Chondrocyte (in vitro differentiated cells): ENCODE measurements at places on chromosomes 16 and 17. TPM values are rescaled to one million over a fixed set of nuclear protein-coding genes. Genes with fewer than 3 reads are reported as not detected.

Gene CLCN7
- total RNA-seq, result 81.7 to 97.0 TPM (median 95.2 TPM) in 3 replicates

DNA sequence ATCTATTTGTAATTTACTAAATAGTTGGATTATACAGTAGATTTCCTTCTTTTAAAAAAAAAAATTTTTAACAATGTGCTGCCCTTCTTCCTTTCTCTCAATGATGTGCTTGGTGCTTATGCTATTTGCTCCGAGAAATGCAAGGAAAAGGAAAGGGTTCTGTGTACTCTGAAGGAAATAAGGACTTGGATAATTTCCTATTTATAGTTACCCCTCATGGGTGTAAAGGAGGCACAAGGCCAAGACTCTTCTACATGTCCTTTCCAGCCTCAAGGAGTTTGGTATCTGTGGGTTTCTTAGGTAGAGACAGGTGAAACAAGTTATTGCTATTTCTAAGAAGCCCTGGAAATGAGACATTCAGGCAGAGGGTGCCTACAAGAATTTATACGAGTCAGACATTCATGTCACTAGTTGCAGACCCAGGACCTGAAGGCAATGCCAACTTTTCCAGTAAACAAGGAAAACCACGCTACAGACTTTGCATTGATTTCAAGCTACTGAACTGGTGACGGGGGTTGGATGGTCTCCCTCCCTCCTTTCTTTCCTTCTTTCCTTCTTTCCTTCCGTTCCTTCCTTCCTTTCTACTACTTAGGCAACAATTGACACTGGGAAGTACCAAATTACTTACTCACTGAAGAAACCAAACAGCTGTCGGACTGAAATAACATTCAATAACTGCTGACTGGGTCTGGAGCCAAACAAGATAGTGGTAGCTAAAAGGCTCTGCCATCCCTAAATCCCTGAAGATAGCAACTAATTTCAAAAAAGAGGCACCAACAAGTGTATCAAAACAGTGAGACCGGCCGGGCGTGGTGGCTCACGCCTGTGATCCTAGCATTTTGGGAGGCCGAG lies 33.8 kb upstream of the GHDC start:
- DNase-seq, result no peak

DNA sequence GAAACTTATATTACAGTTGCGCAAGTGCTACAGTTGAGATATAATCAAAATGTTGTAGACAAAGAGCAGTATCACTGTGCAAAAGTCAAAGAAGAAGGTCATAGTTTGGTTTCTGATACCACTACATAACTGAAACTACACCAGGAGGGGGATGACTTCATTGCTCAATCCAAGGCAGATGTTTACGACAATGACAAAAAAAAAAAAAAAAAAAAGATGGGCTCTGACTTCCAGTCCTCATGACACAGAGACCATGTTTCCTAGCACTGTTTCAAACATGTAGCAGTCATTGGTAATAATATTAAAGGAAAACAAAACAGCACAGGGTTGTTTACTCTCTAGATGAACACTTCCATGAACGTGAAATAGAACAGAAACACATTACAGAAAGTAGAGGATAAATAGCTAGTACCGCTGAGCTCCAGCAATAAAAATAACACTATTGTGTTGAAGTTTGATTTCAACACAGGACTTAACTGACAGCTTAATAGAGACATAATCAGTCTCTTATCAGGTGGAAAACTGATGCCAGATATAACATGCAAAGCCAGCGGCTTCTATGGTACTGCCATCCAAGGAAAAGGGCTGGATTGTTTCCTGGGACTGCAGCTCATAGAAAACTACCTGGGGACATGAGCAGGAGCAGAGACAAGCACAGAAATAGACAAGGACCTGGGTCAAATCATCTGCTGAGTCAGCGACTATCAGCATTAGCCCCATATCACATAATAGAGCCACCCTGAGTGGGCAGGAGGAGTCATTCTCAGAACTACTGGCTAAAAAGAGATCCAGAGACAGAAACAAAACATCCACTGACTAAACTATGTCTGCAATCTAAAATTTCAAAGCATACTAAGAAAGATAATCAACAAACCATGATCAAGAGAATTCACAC lies 463.6 kb upstream of the SOX9 start:
- no peak for DNase-seq

DNA sequence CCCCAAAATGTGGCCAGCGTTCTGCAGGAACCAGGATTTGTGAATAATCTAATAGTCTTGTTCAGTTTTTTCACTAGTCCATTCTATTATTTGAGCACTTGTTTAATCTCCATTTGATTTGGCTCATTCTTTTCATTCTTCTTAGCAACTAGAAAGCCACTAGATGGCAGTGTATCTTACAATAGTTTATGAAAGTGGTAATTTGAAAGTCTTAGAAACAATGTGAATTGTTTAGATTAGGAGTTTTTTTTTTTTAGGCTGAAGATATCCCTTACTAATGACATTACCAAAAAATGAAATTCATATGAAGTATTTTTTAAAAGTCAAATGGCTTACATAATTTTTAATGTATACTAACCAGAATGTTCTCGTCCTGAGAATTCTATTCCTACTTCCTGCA lies 6.7 kb downstream of the ERI2 start:
- no peak for DNase-seq

DNA sequence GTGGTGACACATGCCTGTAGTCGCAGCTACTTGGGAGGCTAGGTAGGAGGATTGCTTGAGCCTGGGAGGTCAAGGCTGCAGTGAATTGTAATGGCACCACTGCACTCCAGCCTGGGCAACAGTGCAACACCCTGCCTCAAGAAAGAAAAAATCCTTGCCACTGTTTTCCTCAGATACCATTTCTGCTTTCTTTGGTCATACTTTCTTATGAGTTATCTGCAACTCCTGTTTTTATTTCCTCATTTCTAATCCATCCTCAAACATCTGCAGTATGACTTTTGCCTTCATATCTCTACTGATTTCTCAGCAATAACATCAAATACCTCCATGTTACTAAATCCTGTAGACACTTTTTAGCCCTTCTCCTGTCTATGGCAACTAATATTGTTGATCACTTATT lies 3.1 kb upstream of the AP2B1 start:
- no peak for DNase-seq

GRCh38 chr16:64715624-64716023 lies 406.2 kb downstream of the CDH11 start:
- DNase-seq, result no peak

DNA sequence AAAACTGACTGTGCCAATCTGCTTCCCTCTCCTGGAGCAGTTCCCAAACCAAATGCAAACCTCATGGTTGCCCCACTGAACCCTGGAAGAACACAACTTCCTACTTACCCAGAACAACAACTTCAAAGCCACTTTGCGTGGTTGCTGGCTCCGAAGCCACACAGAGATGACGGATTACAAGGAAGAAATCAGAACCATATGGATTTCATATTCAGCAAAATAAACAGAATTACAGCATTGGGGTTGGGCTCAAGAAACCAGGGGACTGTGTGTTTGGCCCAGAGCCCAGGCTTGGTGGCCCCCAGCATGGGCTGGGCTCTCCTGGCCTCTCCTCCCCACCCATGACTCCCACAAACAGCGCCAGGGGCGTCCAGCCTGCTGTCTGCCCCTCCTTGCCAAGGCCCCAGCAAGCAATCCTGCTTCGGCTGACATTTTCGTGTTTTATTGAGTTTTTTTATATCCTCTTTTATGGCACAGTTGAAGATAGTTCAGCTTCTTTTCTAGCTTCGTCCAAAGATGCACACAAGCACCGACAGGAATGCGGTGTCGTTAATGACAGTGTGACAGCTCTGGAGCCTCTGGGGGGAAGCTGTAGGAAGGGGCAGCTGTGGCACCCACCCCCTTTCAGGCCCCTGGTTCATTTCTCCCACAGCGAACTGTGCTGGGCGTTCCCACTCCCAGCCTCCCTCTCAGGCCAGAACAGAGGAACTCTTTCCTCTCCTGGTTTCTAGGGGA lies 137.1 kb downstream of the GAS7 start:
- DNase-seq, result no peak

DNA sequence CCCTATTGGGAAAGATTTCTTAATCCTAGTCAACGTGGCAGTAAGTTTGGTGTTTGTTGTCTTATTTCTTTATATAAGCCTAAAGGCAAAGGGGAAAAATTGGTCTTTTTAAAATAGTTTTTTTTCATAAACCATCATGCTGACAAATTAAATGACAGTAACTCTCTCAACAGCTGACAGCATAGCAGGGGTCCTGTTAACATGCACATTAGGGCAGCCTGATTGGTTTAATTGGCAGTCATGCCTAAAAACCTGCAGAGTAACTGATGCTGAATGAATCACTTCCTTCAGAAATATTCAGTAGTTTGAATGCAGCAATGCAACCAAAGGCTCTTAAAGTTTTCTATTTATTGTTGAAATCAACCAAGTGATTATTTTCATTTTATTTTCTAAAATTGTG lies 85.4 kb downstream of the ITFG1 start:
- DNase-seq, result no peak

DNA sequence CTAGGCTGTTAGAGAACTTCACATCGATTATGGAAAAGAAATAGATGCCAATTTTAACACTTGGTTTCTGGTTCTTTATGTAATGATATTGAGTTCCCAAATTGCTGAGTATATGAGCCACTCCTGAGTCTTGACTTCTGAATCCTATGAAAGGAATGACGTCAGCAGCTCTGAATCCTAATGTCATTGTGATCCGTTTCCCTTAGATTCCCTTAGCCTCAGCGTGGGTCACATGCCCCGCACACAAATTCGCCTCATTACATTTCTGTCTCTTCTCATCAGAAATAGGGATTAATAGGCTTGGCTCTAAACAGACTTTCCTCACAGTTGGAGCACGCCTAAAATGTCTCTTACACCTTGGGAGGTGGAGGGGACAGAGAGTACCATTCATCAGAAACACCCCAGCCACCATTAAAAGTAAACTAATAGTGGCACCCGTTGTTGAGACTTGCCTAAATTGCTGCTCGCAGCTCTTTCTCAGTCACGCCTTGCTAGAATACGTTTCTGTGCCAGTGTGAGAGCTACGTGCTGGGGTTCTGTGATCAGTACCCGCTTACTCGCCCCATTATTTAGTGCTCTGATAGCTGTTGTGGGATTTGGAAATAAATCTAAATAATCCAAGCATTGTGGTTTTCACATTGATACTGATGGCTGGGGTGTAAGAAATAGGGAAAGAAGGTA lies 7.1 kb downstream of the MRM3 start:
- DNase-seq, result no peak
